HS-27A (cell line): ENCODE measurements at places on chromosomes 5 and 9.

- no peak for DNase-seq
Observed at GRCh38 chr5:72661405-72661804, 154.2 kb upstream of the ZNF366 start.

DNA sequence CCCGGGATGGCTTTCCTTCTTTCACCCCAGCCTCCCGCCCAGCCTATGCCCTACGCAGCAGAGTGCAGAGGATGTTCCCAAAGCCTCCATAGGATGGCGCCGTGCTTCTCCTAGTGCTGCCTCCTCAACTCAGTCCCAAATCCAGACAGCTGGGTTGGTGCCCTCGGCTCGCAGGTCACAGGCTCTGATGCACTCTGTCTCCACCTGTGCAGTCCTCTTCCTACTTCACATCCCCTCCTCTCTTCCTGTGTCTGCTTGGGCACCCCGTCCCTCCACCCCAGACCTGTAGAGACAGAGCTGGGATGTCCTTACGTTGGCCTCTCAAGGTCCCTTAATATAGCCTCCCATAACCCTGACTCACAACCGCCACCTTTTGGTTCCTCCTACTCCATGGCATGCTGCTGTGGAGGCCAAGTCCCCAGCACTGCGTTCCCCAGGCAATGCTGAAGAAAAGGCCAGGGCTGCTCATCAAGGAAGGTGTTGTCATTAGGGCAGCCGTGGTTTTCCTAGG lies 314.4 kb downstream of the GADD45G start:
- DNase-seq, result no peak

- no peak for DNase-seq
Observed at GRCh38 chr5:59079622-59080620, 497.0 kb downstream of the RAB3C start.

DNA sequence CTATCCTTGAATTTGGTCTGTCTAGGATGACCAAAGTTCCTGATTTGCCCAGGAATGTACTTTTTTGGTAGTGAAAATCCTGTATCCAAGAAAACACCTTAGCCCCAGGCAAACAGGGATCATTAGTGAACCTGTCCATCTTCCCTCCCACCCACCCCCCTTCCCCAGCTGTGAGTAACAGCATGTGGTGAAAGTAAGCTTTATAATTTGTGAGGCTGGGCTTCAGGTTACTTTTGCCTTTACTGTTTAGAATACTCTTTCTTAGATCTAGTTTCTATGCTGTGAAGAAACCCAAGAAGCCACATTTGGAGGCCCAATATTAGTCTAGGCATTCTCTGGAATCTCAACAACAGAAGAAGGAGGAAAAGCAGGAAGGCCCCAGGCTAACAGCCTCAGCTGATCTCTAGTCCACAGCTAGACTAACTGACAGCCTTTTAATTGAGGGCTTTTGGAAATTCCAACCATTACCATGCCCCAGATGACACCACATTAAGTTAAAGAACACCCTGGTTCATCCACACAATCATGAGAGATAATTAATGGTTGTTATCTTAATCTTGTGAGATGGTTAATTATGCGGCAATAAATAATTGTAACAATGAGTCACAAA lies 703.0 kb upstream of the NUDT12 start:
- no peak for DNase-seq

DNA sequence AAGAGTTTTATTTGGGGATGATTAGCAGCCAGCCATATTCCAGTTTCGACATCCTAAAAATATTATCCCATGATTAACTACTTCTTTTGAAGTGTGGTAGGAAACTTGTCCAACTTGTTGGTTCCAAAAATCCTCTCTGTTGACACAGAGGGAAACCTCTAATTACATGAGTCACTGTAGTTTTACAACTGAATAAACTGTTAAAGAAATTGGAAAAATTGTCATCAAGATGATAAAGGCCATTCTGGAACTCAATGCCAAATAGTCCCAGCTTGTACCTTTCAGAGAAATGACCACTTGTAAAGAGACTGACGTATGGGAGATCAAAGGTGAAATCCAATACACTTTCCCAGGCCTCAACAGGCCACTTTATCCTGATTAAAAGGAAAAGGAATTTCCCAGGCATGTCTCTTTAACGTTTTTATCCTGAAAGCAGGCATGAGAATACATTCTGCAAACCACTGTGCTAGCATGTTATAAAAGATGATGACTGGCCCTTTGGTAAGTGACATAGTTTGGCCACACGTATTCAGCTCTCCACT lies 261.6 kb downstream of the GLIS3 start:
- no peak for DNase-seq

DNA sequence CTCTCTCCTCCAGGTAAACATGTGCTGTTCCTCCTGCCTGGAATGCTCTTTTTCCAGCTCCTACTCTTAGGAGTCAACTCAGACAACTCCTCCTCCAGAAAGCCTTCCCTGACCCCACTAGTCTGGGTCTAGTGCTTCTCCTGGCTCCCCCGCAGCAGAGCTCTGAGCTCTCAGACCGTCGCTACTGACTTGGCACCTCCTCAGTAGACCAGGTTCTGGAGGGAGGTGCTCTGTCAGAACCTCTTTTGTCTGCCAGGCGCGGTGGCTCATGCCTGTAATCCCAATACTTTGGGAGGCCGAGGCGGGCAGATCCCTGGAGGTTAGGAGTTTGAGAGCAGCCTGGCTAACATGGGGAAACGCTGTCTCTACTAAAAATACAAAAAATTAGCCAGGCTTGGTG lies 3.4 kb downstream of the LRRC8A start:
- DNase-seq, result no peak

DNA sequence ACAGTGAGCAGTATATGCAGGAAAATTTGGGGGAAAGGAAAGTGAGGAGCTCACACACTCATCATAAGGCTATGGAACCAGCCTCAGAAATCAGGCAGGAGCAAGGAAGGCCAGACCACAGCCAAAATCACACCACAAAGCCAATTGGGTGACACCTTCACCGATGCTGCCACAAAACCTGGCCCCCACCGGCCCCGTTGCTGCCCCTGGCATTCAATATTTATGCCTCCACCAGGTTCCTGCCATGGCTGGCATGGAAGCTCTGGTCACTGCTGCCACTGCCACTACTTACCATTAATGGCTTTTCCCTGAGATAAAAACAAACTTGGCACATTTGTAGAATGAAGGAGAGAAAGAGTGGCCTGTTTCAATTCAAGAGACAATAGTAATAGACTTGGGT lies 28.7 kb upstream of the RARS1 start:
- DNase-seq, result no peak

DNA sequence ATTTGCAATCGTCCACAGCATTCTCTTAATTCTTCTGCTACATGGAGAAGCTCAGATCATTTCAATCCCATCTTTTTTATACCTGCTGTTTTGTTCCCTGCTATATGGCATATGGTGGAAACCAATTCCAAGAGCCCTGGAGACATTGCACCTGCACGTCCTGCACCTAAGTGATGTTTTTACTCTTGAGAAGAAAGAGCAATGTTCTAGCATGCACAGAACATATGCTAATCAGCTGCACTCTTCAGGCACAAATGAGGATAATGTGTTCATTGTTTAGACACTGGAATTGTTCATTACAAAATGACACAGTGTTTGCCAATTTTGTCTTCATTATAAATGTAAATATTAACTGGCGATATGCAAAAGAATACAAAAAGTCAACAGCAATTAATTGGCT lies 935.8 kb downstream of the TLE4 start:
- no peak for DNase-seq

DNA sequence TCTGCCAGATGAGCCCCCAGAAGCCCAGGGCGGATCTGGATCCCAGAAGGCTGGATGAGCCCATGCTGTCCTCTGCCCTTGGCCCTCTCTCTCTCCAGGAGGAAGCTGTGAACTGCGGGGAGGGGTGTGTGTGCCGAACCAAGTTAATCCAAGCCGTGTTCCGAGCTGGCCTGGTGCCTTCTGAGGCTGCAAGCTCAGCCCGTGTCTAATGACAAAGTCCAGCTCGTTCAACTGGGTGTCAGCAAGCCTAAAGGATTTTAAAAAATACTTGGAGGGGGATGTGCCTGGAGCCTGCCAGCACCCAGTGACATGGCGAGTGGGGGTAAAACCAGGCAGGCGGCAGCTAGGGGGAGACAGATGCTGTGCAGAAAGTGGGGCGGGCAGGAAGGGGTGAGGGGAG lies 8.0 kb downstream of the STC2 start:
- DNase-seq, result no peak

GRCh38 chr5:81965524-81965923 lies 6.3 kb upstream of the ATG10 start:
- DNase-seq, result no peak

DNA sequence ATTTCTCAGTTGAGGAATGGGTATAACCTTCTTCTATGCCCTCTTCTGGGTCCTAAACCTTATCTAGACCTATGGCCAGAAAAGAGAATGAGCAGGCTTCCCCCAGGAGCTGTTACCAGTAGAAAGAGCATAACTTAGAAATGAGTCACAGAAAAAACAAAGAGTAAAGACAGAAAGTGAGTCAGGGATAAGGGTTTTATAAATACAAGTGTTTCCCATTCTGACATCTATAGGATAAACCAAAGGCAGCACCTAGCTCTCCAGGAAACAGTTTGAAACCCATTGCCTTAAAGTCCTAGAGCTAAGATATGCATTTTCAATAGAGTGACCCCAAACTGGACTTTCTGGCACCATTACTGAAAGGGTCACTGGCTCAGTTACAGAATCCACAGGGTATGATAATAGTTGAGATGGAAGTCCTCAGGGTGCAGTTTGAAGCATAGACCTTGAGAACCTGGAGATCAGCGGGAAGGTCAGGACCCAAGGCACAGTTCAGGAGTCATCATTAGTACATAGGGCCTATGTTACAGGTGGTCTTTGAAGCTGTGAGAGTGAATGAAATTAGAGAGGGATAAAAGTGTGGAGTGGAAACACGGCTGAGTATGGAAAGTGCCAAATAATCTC lies 42.7 kb upstream of the LIFR start:
- DNase-seq, result no peak

DNA sequence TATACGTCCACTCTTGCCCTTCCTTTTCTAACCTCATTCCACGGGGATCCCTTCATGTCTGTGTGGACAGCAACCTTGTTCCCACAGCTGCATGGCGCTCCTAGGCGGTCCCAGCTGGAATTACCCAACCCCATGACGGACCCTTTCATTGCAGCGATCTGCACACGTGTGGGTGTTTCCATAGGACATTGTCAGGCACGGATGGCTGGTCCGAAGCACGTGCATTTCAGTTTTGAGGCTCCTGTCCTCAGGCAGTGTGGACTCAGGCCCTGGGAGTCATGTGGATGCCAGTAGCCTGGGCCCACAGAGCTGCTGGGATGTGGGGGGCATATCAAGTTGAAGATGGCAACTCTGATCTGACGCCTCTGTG lies 15.0 kb downstream of the CARD19 start:
- DNase-seq, result no peak

DNA sequence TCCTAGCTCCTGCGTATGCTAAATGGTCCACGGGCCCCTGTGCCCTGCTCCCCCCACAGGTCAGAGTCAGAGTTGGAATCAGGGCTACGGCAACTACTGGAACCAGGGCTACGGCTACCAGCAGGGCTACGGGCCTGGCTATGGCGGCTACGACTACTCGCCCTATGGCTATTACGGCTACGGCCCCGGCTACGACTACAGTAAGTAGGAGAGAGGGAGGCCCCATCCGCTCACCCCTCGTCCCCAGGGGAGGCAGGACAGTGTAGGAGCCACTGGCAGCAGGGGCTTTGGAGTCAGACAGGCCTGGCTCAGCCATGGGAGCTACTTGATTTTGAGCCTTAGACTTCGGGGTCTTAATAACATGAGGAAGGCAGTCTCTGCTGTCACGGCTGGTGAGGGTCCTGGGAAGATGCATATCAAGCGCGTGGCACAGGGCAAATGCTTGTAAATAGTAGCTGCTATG lies 5.8 kb downstream of the HNRNPAB start:
- DNase-seq, result no peak

- DNase-seq, result no peak
Observed at GRCh38 chr9:19269582-19269981, 39.1 kb downstream of the DENND4C start.

DNA sequence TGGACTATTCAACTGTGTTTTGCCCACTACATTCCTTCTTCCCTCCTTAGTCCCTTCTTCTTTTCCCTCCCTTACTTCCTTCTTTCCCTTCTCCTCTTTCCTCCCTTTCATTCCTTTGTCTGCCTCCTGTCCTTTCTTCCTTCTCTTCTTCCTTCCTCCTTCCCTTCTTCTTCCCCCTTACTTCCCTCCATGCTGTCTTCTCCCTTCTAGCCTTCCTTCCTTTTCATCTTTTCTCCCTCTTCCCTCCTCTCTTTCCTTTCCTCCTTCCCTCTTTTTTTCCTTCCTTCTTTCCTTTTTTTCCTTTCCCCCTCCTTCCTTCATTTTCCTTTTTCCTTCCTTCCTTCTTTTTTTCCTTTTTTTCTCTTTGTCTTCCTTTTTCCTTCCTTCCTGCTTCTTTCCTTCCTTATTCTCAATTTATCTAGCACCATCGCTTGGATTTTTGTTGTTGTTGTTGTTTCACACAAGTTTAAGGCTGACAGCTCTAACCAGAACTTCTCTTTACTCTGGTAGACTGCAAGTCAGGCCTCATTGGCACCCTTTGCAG lies 123.4 kb downstream of the CEMIP2 start:
- no peak for DNase-seq

DNA sequence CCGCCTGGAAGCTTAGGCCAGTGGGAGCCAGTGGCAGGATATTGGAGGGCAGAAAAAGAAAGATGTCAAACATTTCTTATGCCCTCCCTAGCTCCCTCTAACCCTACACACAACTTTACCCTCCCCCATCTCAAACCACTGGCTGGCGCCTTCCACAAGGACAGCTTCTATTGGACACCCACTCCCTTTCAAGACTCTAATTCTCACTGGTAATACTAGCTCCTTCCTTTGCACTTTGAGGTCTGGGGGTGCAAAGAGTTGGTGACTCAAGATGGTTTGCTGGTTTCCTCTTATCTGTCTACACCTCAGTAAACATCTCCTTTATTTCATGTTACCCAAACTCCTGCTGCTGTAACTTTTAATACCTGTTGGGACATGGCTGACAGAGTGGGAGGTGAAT lies 11.6 kb upstream of the ITGA1 start:
- no peak for DNase-seq
